ENCODE measurements at places on chromosomes 6 and 20. TPM values are rescaled to one million over a fixed set of nuclear protein-coding genes. Genes with fewer than 3 reads are reported as not detected.

- no peak for DNase-seq
Observed at GRCh38 chr6:89834884-89835792, 5.5 kb downstream of the CASP8AP2 start.

GTSF1L gene
- total RNA-seq = not detected

RBPJL gene
- total RNA-seq = not detected

TLDC2 gene
- total RNA-seq = 0.14 TPM

DNA sequence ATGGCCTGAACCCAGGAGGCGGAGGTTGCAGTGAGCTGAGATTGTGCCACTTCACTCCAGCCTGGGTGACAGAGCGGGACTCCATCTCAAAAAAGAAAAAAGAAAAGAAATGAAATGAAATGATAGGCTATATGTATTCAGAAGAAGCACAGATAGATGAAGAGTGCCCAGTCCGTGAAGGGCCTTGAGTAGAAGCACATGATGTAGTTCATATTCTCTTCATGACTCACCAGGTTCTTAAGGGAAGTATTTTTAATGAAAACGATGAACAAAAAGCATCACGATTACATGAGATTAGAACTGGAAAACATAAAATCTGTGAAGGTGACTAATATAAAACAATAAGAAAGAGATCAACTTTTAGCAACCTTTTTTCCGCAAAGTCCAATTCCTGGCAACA lies 29.8 kb downstream of the TPD52L1 start:
- DNase-seq = no peak

GRCh38 chr6:40585651-40586269 lies 1.4 kb downstream of the LRFN2 start:
- no peak for DNase-seq

- DNase-seq = no peak
Observed at GRCh38 chr6:148518511-148519156, 176.0 kb downstream of the SASH1 start.

SNRPB2 gene
- total RNA-seq = 72.7 TPM

GRCh38 chr6:16987996-16988395 lies 113.9 kb upstream of the STMND1 start:
- no peak for DNase-seq

MYB gene
- total RNA-seq = 1.7 TPM

DNA sequence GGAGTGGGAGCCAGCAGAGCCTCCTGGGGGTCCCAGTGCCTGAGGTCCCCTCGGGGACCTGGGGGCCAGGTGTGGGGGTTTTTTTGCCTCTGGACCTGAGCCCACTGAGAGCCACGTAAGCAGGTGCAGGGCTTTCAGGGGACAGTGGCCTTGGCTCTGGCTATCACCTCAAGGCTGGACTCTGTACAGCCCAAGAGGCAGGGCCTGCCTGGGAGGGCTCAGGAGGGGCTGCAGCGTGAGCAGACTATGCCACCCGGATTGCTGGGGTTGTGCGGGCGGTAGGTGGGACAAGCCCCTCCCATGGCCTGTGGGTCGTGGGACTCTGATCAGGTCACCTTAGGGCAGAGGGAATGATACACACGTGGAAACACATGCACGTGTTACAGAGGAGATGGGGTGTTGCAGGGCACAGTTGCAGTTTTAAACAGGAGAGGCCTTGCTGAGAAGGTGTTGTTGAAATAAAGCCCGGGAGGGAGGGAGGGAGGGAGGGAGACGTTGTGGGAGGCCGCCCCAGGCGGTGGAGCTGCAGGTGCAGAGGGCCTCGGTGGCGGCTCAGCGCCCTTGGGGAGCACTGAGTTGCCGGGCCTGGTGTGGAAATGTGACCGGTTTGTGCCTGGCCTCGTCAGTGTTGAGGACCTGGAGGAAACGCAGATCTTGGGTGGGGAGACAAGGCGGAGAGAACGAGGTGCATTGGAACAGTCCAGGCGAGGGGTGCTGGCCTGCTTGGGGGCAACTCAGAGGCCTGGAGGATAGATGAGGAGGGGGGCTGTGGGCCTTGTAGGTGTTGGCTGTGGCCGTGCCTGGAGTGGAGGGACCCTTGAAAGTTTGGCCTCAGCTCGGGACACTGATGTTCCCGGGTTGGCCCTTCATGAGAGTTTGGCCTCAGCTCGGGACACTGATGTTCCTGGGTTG lies 2.3 kb downstream of the TCEA2 start:
- DNase-seq = no peak

GRCh38 chr6:168131464-168132415 lies 52.7 kb upstream of the FRMD1 start:
- no peak for DNase-seq

DNA sequence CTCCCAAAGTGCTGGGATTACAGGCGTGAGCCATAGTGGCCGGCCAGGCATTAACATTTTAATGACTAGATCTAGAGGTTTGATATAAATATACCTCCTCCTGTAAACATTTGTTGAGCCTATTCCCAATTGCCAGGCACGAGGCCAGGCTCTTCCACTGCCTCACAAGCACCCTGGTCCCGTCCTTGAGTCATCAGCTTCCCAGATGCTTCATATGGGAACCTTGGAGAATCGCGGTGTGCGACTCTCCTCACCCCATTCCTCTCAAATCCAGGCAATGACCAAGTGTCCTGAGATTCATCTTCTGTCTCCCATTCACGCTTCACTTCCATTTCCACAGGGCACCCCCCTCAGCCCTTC lies 35.9 kb upstream of the PIM1 start:
- no peak for DNase-seq

DNA sequence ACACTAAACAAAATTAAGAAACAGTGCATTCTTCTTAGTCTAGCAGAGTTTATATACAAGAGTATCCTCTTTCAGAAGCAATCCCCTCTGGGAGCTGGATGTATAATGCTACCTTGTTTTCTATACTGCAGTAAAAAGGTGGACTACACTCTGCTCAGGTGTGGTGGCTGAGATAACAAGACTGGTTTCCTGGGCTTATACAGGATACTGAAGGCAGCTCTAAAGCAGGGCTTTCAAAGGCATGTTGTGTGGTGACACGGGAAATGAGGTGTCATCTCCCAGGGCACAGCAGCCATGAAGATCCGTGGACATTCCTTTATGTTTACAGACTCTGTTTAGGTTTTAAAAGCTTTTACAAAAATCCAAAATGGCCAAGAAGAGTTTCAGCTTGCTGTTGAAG lies 136.7 kb downstream of the MAP3K4 start:
- DNase-seq = no peak

RGS17 gene
- 11.2 TPM for total RNA-seq

GRCh38 chr6:335572-335971 lies 43.3 kb downstream of the DUSP22 start:
- DNase-seq = no peak

DNA sequence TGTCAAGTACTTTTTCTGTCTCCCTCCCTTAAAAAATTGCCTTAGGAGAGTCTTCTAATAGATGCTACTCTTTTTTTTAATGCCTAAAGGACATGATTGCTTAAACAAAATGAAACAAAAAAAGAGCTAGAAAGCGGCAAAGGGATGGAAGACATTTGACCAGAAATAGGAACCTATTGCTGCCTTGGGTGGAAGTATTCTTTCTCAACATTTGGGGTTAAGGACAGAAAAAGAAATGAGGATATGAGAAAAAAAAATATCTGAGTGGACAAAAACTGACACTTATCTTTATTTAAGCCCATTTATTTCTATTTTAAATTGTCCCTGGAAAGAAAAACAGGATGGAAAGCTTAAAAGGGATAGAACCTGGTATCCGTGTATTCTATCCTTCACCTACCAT lies 664.9 kb upstream of the CITED2 start:
- no peak for DNase-seq

DNA sequence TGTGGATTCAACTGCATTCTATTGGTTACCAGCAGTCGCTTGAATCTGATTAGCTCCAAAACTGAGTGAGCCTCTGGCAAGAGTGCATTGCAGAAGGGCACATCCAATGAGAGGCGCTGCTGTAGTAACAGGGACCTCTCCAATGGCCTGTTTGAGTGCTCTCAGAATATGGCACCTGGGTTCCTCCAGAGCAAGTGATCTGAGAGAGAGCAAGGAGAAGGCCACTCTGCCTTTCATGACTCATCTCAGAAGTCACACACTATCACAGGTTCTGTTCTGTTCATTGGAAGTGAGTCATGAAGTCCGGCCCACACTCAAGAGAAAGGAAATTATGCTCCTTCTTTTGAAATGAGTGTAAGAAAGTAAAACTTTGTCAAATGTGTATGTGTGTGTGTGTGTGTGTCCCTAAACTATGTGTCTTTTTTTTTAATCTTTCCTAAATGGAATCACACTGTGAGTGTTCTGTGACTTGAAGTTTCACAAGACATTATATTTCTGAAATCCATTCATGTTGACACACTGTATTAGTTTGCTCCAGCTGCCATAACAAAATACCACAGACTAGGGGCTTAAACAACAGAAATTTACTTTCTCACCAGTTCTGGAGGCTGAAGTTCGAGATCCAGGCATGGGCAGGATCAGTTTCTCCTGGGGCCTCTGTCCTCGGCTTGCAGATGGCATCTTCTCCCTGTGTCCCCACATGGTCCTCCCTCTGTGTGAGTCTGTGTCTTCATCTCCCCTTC lies 138.3 kb upstream of the CDYL start:
- peak; percentile 67 for DNase-seq

EPPIN gene
- not detected for total RNA-seq

DNA sequence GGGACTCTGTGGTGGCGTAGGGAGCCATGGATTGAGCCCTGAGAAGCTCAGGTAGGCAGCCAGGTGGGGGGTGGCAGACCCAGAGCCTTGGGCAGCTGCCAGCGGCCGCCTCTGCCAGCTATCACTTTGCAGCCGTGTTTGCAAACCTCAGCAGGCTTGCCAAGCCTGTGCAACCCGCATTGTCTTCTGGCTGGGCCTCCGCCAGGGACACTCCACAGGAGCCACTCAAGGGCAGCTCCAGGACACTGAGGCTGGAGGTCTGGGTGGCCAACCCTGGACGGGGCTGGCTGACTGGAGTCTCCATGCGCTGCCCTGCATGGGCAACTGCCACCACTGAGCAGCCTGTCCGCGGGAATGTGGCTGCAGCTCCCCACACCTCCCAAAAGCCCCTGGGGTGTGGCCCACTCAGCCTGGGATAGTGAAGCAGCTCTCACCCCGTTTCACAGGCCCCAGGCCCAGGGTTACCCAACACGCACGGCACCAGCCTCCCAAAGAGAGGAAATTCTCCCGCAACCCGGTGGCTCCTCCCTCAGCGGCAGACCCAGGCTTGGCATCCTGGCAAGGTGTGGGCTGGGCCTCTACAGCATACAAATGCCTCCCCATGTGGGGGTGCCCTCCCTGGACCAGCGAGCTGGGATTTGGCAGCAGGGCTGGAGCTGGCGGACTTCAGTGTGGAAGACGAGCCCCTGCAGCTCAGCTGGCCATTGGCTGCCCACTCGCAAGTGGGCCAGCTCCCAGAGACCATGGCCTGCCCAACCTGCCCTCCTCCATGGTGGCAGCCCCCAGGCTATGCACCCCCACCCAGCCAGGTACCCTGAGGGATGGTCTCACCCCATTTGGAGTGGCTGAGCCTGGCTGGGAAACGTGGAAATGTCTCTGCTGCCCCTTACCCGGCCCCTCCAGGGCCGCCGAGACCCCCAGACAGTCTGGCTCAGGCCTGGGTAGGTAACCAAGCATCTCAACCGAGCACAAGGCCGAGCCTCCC lies 2.9 kb downstream of the CHRNA4 start:
- no peak for DNase-seq

DNA sequence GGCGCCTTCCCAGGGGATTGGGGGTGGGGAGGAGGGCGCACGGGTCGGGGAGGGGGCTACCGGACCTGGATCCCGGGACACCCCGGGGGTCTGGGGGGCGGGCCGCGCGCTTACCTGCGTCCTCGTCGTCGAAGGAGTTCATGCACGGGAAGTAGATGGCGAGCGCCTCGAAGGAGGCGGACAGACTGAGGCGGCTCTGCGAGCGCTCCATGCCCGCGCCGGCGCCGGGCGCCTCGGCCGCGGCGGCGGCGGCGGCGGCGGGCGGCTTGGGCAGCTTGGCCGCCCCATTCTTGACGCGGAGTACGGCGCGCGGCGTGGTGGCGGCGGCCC lies 320 bp downstream of the RIMS4 start:
- no peak for DNase-seq

DNA sequence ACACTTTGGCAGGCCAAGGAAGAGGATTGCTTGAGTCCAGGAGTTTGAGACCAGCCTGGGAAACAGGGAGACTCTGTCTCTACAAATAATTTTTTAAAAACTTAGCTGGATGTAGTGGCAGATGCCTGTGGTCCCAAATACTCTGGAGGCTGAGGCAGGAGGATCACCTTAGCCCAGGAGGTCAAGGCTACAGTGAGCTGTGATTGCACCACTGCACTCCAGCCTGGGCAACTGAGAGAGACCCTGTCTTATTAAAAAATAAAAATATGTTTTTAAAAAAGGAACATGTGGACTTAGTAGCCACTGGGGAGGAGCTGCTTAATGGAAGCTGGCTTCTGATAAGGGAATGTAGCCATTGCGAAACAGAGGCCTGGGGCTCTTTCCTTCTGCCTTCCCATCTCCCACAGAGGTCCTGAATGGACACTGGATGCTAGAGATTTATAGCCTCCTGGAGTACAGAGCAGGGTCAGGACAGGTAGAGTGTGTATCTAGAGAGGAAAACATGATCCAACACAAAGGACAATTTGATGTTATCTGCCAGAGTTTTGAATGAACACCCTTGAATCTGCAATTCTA lies 21.7 kb upstream of the GMNN start:
- no peak for DNase-seq

VSX1 gene
- not detected for total RNA-seq

FKBP1A gene
- 144 TPM for total RNA-seq
